T-cell (primary cell): ENCODE measurements at places on chromosomes 11 and 22. TPM values are rescaled to one million over a fixed set of nuclear protein-coding genes. Genes with fewer than 3 reads are reported as not detected.

PDE2A gene
- total RNA-seq = 6.1 TPM

PIH1D2 gene
- 0.36 TPM for total RNA-seq

DNA sequence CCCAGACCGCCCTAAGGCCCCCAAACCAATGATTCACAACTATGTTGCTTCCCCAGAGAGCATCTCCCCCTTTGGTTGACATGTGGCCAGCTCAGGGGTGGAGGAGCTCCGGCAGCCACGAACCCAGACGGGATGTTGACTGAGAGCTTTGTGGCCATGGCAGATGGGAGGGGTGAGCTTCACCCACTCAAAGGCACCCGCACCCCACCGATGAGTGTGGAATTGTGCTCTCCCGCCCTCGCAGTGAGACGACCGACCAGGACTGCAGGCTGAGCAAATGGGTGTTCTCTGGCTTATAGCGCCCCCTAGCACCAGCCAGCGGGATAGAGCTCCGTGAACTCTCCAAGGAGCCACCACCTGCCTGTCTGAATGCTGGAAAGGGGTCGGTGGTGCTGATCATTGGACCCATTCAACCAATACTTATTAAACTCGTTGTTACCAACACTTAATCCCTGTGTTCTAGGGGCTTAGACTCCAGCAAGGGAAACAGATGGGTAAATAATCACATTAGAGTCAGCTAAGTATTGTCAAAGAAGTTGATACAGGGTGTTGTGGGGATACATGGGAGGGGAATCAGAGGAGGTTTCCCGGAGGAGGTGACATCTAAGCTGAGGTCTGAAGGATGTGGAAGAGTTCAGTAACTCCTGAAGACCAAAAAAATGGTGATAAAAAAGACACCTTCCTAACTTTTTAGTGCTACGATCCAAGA is 4.5 kb upstream of the TIMP3 start:
- no peak overlapping the region for H3K4me3 ChIP-seq
- no peaks in the 10 kb centered on the region for H3K36me3 ChIP-seq
- no peaks in the 10 kb centered on the region for H3K4me1 ChIP-seq
- H3K27ac ChIP-seq = no peak overlapping the region
- no peaks in the 10 kb centered on the region for H3K27me3 ChIP-seq
- DNase-seq = peak; percentile 39

DNA sequence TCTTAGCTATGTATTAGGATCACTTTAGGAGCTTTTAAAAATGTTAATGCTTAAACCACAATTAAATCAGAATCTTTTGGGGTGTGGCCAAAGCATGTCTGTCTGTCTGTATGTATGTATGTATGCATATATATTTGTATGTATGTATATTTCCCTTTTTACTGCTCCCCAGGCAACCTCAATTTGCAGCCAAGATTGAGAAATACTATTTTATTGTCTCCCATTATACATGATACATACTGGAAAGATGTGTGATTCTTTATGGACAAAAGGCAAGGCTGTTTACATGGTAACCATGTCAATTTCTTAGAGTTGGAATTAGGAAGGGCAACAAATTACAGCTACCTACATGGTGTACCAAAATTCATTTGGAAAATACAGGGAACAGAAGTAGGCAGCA is 783.6 kb downstream of the ETS1 start:
- DNase-seq = no peak
- no peaks in the 10 kb centered on the region for H3K4me1 ChIP-seq
- H3K27ac ChIP-seq = no peak overlapping the region
- H3K4me3 ChIP-seq = no peak overlapping the region
- peaks cover 7% of the 10 kb centered on the region for H3K27me3 ChIP-seq

MAJIN gene
- total RNA-seq = 0.89 TPM

PGR gene
- total RNA-seq = 0.10 TPM

DNA sequence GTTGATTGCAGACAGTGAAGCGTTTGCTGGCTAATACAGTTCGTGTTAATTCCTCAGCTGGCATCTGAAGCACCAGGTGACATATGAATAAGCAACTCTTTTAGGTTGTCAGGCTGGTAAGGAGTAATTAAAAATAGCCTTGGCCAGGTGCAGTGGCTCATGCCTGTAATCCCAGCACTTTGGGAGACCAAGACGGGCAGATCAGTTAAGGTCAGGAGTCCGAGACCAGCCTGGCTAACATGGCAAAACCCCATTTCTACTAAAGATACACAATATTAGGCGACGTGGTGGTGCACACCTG is 74.9 kb downstream of the CECR2 start:
- H3K27ac ChIP-seq = no peak overlapping the region
- no peak for DNase-seq
- no peak overlapping the region for H3K4me3 ChIP-seq
- H3K4me1 ChIP-seq = no peaks in the 10 kb centered on the region

- H3K4me3 ChIP-seq = no peak overlapping the region
- H3K36me3 ChIP-seq = no peaks in the 10 kb centered on the region
- DNase-seq = no peak
- no peak overlapping the region for H3K27ac ChIP-seq
Observed at GRCh38 chr22:49299821-49300231, 527.8 kb downstream of the BRD1 start.

TPBGL gene
- 0.44 TPM for total RNA-seq

DNA sequence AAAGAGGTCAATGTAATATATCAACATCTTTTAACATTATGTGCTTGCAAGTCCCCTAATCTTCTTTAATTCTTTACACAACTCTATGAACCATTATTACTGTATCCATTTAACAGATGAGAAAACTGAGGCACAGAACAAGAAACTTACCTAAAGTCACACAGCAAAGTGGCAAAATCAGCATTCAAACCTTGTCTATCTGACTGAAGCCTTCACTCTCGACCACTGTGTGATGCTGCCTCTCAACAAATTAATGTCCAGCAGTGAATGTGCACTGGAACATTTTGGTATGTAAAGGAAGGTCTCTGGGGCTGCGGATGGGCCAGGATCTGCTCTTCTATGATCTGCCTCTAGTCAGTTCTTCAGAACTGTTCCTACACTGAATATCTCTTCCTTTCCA is 42.1 kb downstream of the PRCP start:
- H3K36me3 ChIP-seq = no peaks in the 10 kb centered on the region
- no peak for DNase-seq
- no peak overlapping the region for H3K4me3 ChIP-seq
- no peaks in the 10 kb centered on the region for H3K4me1 ChIP-seq
- no peak overlapping the region for H3K27ac ChIP-seq
- H3K27me3 ChIP-seq = no peaks in the 10 kb centered on the region

GRCh38 chr11:763073-763463 is 14.2 kb downstream of the GATD1 start:
- DNase-seq = no peak
- no peaks in the 10 kb centered on the region for H3K4me1 ChIP-seq
- H3K27ac ChIP-seq = no peak overlapping the region
- H3K4me3 ChIP-seq = no peak overlapping the region

- DNase-seq = no peak
- no peaks in the 10 kb centered on the region for H3K36me3 ChIP-seq
- H3K27ac ChIP-seq = no peak overlapping the region
- H3K4me3 ChIP-seq = no peak overlapping the region
- no peaks in the 10 kb centered on the region for H3K27me3 ChIP-seq
Observed at GRCh38 chr11:20980736-20981135, 311.4 kb downstream of the NELL1 start.

GRCh38 chr22:33580310-33580709 is 340.0 kb downstream of the LARGE1 start:
- no peak overlapping the region for H3K27ac ChIP-seq
- no peaks in the 10 kb centered on the region for H3K4me1 ChIP-seq
- no peak overlapping the region for H3K4me3 ChIP-seq
- H3K36me3 ChIP-seq = no peaks in the 10 kb centered on the region
- H3K27me3 ChIP-seq = no peaks in the 10 kb centered on the region
- no peak for DNase-seq

- H3K4me1 ChIP-seq = peaks cover 6% of the 10 kb centered on the region
- H3K27me3 ChIP-seq = no peaks in the 10 kb centered on the region
- no peak overlapping the region for H3K4me3 ChIP-seq
- no peak for DNase-seq
- H3K36me3 ChIP-seq = peaks cover 21% of the 10 kb centered on the region
Observed at GRCh38 chr22:43131773-43132501, 11.3 kb downstream of the MCAT start.

- H3K4me1 ChIP-seq = no peaks in the 10 kb centered on the region
- no peak overlapping the region for H3K4me3 ChIP-seq
- no peak overlapping the region for H3K27ac ChIP-seq
- DNase-seq = no peak
- H3K36me3 ChIP-seq = no peaks in the 10 kb centered on the region
Observed at GRCh38 chr11:132405728-132406127, 1035.3 kb downstream of the NTM start.

BRMS1 gene
- total RNA-seq = 55.9 TPM

DNA sequence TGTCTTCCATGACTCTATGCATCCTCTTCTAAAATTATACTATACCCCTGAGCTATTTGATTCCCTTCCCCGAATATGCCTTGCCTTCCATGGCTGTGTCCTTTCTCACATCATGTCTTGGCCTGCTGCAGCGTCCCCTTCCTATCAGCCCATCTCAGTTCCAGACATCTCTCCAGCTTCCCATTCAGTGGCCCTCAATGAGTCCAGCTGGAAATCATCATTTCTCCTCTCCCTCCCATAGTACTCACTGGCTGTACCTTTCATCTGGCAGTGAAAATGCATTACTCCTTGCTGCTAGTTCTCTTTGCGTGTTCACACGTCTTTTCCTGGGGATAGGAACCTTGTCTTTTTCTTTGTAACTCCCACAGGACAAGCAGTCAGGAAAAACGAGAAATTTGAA is 486.8 kb downstream of the NTM start:
- H3K27me3 ChIP-seq = no peaks in the 10 kb centered on the region
- H3K36me3 ChIP-seq = no peaks in the 10 kb centered on the region
- H3K27ac ChIP-seq = no peak overlapping the region
- H3K4me1 ChIP-seq = no peaks in the 10 kb centered on the region
- DNase-seq = no peak

TMEM258 gene
- total RNA-seq = 68.1 TPM

DNA sequence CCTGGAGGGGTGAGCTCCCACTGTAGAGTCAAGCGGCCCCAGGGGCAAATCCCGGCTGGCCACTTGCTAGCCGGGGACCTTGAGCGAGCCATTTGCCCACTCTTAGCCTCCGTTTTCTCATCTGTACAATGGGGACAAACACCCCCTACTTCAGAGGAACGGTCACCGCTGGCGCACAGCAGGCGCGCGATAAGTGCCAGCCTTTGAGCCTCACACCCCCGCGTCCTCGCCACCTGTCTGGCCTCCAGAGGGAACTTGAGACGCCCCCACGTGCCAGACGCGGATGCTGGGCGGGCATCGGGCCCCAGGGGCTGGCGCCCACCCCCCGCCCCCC is 72.6 kb upstream of the TCF20 start:
- H3K4me1 ChIP-seq = peaks cover 26% of the 10 kb centered on the region
- peak overlapping the region; percentile 48 for H3K4me3 ChIP-seq
- no peaks in the 10 kb centered on the region for H3K36me3 ChIP-seq
- no peaks in the 10 kb centered on the region for H3K27me3 ChIP-seq
- no peak overlapping the region for H3K27ac ChIP-seq
- DNase-seq = no peak

DNA sequence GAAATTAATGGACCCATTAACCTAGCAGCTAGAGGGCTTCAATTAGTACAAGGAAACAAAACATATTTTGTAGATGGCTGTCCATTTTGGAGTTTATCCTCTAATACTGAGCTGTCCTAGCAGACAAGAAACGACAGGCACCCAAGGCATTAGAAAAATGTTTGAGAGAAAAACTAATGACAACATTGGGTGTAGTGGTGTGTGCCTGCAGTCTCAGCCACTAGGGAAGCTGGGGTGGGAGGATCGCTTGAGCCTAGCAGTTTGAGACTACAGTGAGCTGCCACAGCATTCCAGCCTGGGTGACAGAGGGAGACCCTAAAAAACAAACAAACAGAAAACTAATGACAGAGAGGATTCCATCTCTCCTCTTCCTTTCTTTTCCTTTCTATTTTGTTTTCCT is 1.5 kb downstream of the A4GALT start:
- H3K4me3 ChIP-seq = no peak overlapping the region
- no peak overlapping the region for H3K27ac ChIP-seq
- no peak for DNase-seq
- peaks cover 17% of the 10 kb centered on the region for H3K27me3 ChIP-seq
- peaks cover 4% of the 10 kb centered on the region for H3K4me1 ChIP-seq
- H3K36me3 ChIP-seq = no peaks in the 10 kb centered on the region

DNA sequence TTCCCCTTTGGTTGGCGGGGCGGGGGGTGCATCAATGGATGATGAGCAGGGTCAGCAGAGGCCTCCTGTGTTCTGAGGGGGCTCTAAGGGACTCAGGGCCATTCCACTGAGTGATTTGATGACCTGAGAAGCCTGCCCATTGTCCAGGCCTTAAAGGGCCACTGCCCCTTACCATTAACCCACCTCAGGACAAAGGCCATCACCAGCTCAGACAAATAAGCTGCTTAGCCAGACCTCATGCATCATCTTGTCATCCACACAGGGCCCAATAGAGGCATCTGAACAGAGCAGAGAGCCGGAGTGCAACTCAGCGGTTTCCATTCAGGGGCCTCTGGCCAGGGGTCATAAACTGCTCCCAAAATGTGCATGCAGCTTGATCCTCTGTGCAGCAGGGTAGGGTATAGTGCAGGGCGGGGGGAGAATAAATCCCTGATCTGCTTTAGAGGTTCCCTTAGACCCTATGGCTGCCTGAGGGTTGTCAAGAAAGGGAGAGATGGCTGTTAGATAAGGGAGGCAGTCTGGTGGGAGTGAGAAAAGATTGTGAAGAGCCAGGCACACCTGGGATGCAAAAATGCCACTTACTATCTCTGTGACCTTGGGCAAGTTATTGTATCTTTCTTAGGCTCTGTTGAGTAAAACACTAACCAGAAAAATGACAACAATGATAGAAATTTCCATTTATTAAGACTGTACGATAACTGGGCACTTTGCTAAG is 375.5 kb upstream of the NARS2 start:
- no peaks in the 10 kb centered on the region for H3K36me3 ChIP-seq
- no peak overlapping the region for H3K27ac ChIP-seq
- H3K27me3 ChIP-seq = no peaks in the 10 kb centered on the region

P2RY2 gene
- total RNA-seq = not detected

JAML gene
- total RNA-seq = 125 TPM

DNA sequence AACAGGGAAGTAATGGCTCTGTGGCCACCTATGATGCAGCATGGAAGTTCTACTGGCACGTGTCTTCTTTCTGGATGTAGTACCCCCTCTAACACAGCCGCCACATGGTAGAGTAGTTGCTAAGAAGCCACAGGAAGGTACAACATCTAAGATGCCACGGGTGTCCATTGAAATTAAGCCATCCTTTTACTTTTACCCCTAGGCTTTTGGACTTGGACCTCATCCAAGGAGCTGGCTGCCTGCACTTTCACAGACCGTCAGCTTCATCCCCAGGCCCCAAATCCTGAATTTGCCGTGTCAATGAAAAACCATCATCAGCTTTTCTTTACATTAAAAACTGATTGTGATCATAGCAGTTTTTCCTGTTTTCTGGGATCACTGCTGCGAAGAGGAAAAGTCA is 102.4 kb downstream of the RPL27A start:
- no peak overlapping the region for H3K4me3 ChIP-seq
- H3K27ac ChIP-seq = no peak overlapping the region
- H3K36me3 ChIP-seq = no peaks in the 10 kb centered on the region
- DNase-seq = no peak
- H3K27me3 ChIP-seq = peaks cover 5% of the 10 kb centered on the region

GRCh38 chr11:70410276-70411205 is 12.2 kb downstream of the CTTN start:
- H3K27ac ChIP-seq = no peak overlapping the region
- H3K4me1 ChIP-seq = no peaks in the 10 kb centered on the region
- DNase-seq = no peak
- H3K4me3 ChIP-seq = no peak overlapping the region
- no peaks in the 10 kb centered on the region for H3K27me3 ChIP-seq

GRCh38 chr11:77042111-77042726 is 8.0 kb downstream of the B3GNT6 start:
- no peak overlapping the region for H3K4me3 ChIP-seq
- no peaks in the 10 kb centered on the region for H3K36me3 ChIP-seq
- peaks cover 19% of the 10 kb centered on the region for H3K4me1 ChIP-seq
- no peak for DNase-seq
- H3K27me3 ChIP-seq = peaks cover 3% of the 10 kb centered on the region
- H3K27ac ChIP-seq = no peak overlapping the region
